Activated T-cell treated with anti-CD3 and anti-CD28 coated beads, Interleukin-2, amount 50 U/mL, for 1 hour (primary cell): ENCODE measurements at places on chromosomes 2 and 18.
A peak's percentile ranks its signal among the peaks of the same experiment; 100 is the strongest.

DNA sequence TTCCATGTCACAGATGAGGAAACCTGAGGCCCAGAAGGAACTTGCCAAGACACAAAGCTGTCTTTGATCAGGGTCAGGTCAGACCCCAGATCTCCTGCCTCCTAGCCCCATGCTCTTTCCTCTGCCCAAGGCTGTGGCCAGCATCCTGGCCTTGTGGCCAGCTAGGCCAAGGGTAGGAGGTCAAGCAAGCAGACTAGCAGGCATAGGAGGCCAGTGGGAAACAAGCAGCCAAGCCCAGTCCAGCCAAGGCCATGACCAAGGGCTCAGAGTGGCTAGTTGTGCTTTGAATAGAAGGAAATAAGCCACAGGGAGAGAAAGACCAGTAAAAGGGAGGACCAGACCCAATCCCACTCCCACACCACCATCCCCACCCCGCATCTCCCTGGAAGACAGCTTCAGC lies 30.4 kb downstream of the KCNK3 start:
- DNase-seq = no peak

DNA sequence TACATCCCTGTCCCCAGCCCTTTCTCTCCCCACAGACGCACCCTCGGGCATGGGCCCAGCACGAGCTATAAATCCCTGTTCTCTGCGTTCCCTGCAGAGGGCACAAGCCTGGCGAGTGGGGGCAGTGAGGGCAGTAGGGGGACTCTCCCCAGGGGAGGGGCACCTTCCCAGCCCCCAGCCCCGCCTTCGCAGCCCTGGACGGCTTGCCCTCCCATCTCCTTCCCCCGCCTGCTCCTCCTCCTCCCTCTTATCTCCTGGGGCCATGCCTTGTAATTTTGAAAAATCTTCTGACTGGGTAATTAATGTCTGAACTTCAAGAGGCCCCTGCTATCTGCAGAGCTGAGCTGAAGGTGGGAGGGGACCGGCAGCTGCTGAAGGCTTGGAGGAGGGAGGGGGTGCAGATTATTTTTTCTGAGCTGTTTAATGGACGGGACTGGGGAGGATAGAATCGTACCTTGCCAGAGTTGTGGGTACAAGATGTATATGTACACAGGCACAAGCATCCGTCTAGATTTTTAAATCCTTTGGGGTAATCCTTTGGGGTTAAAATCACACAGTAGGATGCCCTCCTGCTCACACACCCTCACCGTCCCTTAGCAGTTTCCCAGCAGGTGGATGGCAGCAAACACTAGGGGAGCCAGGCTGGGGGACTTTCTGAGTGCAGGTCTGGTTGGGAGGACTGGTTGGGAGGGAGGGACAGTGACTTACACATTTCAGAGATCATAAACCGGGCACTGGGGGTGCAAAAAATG lies 121.9 kb downstream of the SMAD7 start:
- DNase-seq = peak; percentile 5

- DNase-seq = no peak
Measured at GRCh38 chr2:214839464-214839863, 30.0 kb upstream of the BARD1 start.

DNA sequence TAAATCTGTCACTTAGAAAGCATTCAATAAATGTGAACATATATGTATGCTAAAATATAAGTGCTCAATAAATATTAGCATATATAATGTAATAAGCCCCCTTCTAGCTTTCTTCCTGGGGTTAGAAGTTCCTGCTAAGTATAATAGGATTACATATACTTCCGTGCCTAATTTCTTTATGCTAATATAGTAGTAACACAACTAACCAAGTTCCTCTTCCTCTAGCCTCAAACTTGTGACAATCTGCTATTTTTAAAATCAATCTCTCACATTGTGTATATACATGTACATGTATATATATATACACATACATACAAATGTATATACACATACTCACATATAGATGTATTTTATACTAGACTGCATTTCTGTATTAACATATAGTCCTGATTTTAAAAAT lies 32.2 kb downstream of the TLK1 start:
- DNase-seq = no peak

- no peak for DNase-seq
Measured at GRCh38 chr2:199589306-199589705, 131.6 kb upstream of the SATB2 start.

DNA sequence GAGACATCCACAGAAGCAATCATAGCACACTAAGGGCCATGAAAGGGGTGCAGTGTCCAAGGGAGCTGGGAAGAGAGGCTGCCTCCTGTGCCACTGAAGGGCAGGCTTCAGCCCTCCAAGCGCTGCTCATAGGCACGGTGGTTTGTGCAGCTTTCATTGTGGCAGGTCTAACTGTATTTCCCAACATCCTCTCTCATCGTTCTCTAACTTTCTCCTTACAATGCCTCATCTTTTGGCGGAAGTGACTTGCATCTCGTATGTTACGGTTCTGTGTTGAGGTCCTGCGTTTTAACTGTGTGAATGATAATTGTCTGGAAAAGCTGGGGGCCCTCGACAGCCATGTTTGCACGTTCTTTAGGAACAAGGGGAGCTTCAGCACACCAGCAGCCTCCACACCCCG lies 213.9 kb downstream of the GBX2 start:
- no peak for DNase-seq

DNA sequence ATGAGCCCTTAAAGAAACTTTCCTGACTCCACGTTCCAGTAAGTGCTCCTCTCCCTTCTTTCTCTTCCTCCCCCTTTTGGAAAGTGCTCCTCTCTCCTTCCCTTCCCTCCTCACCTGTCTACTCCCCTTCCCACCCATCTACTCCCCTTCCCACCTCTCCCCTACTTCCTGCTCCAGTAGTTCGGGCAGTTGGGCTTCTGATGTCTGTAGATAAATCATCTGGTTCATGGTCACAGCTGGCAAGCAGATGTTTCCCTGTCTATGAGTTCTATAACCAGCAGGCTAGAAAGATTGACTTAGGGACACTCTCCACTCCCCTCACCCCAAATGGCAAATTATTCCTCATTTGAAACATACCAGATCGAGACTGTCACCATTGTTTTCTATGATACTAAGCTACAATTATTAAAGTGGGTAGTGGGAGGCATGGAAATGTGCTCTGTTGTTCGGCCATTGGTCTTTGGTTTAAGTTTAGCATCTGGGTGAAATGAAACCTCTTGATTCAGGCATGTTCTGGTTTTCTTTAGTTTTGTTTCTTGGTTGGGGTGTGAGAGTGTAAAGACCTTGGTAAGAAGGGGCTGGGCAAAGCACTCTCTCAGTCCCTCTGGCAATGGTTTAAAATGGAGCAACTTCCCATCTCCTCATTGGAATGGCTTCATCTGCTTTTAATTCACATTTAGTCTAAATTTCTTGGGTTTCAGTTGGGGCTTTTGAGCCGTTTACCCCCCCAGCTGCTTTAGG lies 413.2 kb upstream of the SPRED2 start:
- DNase-seq = no peak

DNA sequence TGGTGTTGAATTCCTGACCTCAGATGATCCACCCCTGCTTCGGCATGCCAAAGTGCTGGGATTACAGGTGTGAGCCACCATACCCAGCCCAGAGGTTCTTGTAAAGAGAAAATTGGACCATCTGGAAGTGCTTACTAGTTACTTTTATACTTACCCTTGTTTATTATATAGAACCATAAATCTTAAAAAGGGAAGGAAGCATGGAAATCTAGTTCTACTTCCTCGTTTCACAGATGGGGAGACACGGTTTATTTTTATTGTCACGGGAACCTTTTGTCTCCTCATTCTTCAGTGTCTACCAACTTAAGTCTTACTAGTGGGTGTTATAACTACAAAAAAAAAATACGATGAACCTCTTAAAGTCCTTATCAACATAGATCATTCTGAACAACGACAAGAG lies 45.8 kb upstream of the PDK1 start:
- no peak for DNase-seq

DNA sequence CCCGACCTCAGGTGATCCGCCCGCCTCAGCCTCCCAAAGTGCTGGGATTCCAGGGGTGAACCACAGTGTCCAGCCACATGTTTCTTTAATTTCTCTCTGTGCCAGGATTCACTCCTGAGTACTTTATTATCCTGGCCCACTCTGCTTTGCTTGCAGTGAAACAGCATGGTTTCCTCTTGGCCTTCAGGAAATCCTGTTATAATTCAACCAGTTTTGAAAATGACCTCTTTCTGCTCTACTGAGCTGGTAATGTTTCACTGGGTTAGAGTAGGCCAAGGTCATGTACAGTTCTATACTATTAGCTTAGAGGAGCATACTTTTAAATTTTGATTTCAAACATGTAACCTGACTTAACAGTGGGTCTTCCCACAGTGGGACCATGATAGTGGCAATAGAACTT lies 90.6 kb upstream of the PELI1 start:
- no peak for DNase-seq

- DNase-seq = no peak
Measured at GRCh38 chr2:148238561-148238960, 217.7 kb downstream of the MBD5 start.

- DNase-seq = no peak
Measured at GRCh38 chr2:38277245-38278116, 99.6 kb downstream of the ATL2 start.
